ENCODE measurements at places on chromosomes 3 and 15.

- no peak for DNase-seq
These were observed 98.8 kb downstream of the XXYLT1 start for GRCh38 chr3:195172039-195172684.

DNA sequence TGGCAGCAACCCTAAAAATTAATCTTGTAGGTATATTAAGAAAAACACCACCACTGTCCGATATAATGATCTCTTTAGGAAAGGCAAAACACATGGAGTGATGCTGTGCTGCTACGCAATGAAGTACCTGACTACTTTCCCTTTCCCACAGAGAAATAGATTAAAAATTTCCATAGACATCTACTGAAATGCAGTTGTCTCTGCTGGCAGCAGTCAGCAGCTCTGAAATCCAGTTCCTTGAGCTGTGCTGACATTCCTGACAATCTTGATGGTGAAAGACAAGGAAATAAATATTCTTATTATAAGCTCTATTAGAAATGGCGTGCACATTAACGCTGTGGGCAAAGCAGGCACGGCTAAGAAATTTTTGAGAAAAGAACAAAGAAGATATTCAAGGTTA lies 287.6 kb downstream of the IL5RA start:
- no peak for DNase-seq

- no peak for DNase-seq
These were observed 3.8 kb upstream of the FBLN2 start for GRCh38 chr3:13544951-13545651.

DNA sequence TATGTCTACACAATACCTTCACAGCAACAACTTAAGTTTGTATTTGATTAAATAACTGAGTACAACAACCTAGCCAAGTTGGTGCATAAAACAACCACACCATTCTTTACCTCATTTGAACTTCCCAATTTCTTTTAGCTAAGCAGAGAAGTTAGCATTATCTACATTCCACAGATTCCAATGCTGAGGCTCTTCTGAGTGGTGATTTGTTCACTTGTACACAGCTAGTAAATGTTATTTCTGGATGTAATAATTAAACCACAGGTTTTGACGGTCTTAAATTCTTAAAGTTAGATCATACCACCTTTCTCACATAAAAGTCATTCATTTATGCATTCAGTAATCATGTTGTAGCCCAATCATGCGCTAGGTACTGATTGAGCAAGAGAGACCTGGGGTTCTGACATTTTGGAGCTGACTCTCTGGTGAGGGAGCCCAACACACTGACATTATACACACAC lies 102.5 kb downstream of the SST start:
- DNase-seq: no peak

DNA sequence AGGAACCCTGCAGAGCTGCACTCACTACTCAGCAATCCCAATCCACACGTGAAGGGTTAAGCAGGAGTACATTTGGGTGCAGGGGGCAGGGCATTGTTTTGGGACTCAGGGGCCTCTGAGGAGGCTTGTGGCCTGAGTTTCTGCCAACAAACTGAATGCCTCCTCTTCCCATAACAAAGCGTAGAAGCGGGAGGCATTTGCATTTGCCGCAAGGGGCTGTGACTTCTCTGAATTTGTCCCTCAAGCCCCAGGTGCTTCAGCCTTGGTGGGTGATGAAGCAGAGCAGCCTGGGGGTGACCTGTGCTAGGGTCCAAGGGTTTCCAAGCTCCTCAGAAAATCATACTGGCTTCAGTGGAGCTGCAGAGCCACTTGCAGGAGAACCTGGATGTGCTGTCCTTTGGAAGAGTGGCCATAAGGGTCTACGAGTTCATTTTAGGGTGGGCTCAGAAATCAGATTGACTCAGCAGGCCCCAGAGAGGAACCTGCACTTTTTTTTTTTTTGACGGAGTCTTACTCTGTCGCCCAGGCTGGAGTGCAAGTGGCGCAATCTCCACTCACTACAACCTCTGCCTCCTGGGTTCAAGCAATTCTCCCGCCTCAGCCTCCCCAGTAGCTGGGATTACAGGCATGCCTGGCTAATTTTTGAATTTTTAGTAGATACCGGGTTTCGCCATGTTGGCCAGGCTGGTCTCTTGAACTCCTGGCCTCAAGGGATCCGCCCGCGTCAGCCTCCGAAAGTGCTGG lies 1.4 kb upstream of the RPSA start:
- DNase-seq: no peak

DNA sequence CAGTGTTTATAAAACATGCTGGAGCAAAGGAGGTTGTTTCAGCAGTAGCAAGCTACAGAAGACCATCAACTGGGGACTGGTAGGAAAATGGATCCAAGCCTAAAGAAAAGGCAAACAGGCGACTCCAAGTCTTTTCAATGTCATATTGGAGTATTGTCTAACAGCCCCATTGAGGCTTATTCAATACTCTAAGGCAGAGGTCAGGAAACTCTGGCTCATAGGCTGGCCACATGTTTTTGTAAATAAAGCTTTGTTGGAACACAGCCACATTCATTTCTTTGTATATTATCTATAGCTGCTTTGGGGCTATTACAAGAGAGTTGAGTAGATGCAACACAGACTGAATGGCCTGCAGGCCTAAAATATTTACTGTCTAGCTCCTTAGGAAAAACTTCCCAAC lies 77.5 kb downstream of the RPL22L1 start:
- DNase-seq: no peak

- DNase-seq: no peak
These were observed 9.5 kb downstream of the RPSA start for GRCh38 chr3:39415983-39416382.

DNA sequence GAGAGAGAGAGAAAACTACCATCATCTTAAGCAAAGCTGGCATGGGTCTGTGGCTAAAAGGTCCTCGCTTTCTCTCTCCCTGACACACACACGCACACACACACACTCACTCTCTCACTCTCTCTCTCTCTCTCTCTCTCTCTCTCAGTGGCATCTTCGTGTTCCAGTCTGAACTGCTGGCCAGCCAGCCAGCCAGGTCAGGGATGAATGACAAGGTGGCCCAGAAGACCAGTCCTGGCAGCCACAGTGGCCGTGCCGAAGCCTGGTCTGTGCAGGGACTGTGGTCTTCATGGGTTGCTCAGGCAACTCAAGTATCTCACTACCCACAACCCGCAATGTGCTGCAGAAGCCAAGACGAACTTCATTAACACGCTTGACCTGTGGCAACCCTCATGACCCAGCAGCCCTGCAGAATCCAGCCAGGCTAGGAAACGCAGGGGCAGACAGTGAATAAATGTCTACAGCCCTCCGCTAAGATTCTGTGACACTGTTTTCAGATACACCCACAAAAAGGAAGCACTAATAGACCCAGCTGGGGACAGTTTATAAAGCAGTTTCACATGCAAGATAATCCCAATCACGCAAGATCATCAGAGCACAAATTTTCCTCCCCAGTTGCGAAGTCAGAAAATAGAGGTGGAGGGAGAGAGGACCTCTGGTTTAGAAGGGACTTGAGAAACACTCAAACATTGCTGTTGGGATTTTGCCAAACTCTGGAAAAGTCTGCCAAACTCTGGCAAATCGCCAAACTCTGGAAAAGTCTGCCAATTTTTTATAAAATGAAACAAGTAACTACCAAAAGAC lies 66.4 kb downstream of the XXYLT1 start:
- no peak for DNase-seq

- DNase-seq: no peak
These were observed 692.7 kb downstream of the MCTP2 start for GRCh38 chr15:94924057-94924456.

DNA sequence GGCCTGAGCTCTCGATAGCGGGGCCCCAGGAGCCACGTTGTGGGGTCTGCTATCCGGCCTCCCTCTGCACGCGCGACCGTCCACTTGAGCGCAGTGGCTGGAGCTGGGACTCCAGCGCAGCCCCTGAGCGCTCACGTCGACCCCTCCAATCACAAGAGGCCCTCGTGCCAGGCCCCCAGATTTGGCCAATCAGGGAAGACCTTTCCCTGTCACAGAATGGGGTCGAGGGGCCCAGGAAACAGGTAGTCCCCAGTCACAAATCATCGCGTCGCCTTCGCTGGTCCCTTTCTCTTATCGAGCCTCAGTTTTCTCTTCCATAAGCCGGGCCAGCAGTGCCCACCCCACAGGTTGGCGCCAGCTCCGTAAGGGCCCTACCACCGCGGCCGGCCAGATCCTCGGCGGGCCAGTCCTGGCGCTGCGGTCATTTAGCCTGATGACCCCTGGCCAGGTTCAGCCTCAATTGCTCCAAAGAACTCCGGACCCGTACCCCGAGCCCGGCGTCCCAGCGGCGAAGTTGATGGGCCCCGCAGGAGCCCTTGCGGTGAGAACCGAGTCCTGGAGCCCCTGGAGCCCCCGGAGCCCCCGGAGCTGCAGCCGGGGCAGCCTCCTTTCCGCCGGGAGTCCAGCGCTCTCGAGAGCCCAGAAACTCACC lies 435 bp downstream of the ALDH1L1 start:
- no peak for DNase-seq

DNA sequence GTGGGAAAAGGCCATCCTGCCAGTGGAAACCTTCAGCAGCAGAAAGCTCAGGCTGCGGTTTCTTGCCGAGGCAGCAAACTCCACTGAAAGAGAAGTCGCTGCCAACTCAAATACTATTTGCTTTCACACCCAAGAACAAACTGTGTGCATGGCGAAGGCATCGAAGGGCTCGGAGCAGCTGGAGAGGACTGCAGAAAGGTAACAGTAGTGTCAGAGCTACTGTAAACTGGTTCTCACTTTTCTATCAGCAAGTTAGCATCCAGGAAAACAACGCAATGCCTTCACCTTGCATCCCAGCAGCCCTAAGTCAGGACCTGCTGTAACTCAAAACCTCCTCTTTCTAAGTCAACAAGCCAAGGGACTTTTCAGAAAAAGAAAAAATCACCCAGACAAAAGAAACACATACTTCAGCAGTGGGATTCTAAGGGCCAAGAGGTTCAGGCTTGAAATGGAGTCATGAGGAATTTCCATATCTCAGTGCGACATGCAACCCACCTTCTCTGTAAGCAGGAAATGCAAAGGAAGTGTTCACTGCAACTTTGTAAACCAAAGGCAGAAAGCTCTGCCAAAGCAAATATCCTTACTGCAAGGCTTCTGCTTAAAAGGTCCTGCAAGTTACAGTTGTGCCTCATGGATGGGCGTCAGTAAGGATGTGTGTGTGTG lies 193.5 kb downstream of the FOXP1 start:
- DNase-seq: no peak

DNA sequence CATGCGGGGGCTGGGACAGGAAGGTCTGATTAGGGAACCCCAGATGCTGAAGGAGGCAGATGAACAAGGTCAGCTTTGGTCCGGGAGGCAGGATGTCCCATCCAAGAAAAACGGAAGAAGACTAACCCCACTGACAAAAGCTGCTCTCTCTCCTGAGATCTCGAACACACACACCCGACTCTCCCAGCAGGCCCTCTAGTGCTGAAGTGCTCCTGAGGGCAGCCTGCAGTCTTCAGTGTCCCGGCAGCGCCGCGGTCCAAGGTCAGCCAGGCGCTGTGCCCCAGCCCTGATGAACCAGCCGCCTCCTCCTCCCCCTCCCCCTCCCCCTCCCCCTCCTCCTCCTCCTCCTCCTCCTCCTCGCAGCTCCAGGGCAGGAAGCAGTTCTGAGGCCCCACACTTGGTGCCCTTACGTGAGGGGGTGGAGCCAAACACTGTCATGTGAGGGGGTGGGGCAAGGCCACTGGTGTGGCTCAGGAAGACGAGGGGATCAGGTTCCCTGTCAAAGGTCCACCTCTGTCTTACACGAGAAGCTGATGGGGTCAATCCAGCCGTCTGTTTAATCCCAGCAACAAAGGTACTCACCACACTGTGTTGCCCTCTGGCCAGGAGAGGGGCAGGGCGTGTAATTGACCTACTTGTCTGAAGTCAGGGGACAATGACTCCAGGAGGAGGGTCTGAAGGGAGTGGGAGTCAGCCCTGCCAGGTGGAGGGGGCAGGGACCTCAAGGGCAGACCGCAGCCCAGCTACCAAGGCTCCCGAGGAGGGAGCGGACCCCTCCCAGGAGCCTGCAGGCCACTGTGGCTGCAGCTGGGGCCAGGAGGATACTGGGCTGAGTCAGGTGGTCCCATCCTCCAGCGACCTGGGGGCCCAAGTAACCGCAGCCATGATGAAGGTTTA lies 34.3 kb downstream of the PRR23E start:
- no peak for DNase-seq

DNA sequence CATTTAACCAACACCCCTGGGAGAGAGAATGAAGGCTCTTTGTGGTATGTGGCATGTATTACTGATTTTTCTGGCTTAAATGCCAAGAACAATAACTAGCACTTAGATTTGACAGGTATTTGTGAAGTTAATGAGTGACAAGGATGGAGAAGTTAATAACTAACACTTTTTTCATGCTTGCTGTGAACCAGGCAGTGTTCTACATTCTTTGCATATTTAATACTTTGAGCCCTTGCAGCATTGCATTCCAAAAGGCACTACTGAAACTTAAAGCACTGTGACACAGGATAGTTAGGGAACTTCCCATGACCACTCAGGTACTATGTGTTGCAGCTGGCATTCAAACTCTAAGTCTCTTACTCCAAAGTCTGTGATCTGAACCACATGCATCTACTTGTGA lies 650.6 kb downstream of the ZPLD1 start:
- no peak for DNase-seq

DNA sequence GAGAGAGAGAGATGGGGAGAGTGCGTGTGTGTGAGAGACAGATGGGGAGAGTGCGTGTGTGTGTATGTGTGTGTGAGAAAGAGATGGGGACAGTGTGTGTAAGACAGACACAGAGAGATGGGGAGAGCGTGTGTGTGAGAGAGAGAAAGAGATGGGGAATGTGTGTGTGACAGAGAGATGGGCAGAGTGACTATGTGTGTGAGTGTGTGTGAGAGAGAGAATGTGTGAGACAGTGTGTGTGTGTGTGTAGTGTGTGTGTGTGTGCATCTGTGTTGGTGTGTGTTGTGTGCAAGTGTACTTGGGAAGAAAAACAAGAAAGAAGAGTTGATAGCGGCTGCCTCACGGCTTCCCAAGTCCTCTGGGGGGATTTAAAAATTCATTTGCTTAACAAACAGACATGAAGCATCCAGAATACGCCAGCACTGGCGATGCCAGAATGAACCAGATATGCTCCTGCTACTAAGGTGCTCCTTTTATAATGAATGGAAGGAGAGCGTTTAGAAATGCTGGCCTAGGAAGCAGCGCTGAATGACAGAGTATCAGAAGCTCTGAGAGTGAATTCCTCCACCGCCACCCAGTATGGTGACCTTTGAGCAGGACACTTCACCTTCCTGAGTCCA lies 186.1 kb upstream of the TSC22D2 start:
- no peak for DNase-seq
